Stimulated activated CD8-positive, alpha-beta memory T cell treated with anti-CD3 and anti-CD28 coated beads, Interleukin-7, amount 100 ng/mL, for 1 hour (primary cell): ENCODE measurements at places on chromosomes 11 and 22.

DNA sequence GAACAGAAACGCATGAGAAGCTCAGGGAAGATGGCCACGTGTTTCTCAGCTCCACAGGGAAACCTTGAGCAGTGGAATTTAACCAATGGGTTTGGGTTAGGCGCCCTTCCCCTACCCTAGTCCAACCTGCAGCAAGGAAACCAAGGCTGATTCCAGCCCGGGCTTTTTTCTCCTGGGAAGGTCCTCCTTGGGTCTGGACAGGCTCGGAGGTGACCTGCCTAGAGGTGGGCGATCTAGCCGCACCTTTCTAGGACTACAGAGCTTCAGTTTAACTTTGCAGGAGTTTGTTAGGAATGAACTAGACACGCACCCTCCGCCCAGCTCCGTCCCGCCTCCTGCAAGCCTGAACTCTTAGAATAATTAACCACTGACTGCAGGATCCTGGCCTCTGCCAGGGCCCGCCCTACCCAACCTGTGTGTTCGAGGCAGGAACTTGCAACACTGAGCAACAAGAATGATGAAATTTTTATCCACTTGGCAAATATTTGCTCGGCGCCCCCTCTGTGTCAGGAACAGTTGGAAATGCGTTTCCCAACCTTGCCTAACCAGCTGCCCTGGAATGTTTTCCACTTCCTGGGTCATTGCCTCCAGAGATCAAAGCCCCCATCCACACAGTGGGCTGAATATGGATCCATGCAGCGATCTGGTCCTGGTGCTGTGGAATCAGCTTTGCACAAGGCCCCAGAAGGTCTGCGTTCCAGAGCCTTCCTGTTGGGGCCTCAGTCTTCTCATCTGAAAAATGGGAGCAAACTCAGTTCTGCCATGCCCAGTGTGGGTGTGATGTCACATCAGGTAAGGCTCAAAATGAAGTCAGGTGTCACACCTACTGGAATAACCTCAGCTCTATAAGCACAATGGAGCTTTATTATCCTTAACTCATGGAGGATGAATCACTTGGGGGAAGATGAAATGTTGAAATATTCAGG is 13.3 kb downstream of the MPST start:
- no peak for DNase-seq

DNA sequence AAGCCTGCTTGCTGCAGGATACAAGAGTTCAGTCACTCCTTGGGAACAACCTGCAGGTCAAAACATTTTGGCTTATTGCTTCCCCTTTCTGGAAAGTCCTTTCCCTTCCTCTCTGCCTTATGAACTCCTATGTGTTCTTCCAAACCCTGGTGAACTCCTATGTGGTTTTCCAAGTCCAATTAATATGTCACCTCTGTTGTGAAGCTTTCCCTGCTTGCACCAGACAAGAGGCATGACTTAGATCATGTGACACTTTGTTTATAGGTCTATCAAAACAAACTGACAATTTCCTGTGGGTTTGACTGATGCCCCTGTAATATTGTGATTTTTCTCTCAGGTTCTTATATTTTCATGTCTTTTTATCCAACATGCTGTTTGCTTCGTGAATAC is 64.2 kb downstream of the ENDOD1 start:
- no peak for DNase-seq

DNA sequence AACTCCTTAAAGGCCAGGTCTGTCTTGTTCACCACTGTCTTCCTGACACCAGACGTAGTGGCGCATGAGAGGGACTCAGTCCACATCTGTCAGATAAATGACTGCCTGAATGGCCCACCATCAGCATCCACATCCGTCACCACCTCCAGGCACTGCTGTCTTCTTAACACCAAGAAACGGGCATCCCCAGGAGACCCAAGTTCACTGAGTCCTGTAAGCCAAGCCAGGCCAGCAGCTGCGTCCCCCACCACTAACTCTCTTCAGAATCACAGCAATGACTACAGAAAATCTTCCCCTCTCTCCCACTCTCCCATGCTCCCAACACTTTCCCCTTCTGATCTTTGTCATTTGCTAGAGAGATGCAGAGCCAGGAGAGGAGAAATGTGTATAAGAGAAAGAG is 47.3 kb upstream of the LRRC32 start:
- no peak for DNase-seq

DNA sequence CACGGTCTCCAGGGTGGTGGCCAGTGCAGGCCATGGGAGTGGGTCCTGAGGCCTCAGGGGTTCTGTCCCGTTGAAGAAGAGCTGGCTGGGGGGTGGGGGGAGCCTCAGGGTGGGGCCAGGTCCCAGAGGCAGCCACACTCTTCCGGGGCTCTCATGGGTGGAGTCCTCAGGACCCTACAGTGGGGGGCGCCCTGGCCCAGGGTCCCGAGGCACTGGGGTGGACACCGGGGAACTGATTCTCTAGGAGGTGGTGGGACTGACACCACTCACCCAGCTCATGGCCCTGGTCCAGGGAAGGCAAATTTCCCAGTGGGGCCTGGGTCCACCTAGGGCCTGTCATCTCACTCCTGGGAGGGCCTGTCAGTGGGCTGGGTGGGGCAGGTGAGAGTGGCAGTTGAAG is 12.8 kb downstream of the GGT5 start:
- no peak for DNase-seq

- DNase-seq: no peak
Observed at GRCh38 chr11:72430741-72431570, 3.4 kb downstream of the CLPB start.

GRCh38 chr11:110855191-110855590 is 143.0 kb upstream of the ARHGAP20 start:
- DNase-seq: no peak

DNA sequence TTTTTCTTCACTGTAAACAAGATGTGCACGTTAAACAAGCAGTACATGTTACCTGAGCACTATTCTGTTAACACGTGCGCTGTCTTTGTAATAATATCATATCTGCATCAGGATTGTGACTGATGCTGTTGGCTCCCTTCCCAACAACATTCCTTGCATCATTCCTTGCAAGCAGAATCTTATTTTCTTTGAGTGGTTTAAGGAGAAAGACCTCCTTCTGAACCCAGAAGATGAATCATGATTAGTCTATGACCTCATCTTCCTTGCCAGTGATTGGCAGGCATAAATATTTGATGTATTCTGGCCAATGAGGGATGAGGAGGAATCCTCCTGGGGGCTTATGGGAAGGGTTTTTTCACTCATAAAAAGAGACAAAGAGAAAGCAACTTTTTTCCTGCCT is 46.2 kb downstream of the C11orf71 start:
- DNase-seq: no peak

DNA sequence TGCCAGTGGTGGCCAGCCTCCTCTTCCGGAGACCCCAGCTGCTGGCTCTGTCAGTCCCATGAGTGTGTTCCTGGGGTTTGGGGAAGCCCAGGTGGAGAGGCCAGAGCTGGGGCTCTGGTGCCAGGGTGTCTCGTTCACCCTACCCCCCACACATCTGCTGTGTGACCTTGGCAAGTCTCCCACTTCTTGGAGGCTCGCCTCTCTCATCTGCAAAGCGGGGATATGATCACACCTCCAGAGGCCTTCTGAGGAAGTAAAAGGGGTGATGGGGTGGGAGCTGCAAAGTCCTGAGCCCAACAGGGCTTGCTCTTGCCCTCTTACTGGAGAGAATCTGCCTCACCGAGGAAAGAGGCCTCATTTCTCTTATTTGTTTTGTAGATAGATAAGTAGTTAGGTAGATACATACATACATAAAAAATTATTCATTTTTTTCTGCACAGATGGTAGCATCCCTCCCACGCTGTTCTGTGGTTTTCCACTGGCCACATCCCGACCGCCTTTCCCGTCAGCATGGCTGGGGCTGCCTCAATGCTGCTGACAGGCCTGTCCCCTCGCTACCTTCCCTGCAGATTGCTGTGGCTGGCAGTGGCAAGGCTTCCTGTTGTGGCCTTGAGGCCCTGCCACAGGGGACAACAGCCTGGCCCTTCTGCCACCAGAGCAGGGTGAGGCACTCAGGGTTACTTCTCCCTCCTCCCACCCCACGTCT is 23.9 kb downstream of the MYO7A start:
- peak; percentile 11 for DNase-seq

DNA sequence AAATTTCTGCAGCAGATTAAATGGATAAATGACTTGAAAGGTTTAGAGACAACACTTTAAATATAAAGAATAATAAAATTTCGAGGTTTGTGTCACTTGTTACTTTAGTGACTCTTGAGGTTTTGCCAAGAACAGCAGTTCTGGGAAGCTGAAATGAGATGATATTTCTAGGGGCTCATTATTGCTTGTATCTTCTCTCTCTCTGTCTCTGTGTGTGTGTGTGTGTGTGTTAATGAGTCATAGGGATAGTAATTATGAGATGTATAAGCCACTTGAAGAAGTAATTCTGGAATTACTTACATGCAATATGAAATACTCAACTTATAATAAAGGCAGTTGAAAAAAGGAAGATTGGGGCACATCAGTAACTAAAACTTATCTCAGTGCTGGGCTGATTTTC is 9.6 kb upstream of the OR10G7 start:
- DNase-seq: no peak

GRCh38 chr11:77110836-77111235 is 8.2 kb downstream of the OMP start:
- no peak for DNase-seq

DNA sequence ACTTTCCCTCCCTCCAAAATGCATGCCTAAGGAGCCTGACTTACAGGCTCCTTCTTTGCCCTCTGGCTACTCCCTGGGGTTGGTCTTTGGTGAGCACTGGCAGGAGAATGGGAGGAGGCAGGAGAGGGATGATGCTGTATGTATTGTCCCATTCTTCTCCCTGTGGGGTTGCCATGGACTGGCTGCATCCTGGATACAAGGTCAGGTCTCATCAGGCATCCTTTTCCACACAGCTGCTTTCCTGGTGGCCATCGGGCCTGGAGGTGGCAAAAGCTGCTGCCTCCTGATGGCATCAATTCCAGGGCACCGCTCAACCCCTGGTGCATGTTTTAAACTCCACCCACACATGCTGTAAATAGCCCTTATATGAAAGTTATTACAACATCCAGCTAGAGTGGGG is 257.2 kb downstream of the ETS1 start:
- DNase-seq: no peak

DNA sequence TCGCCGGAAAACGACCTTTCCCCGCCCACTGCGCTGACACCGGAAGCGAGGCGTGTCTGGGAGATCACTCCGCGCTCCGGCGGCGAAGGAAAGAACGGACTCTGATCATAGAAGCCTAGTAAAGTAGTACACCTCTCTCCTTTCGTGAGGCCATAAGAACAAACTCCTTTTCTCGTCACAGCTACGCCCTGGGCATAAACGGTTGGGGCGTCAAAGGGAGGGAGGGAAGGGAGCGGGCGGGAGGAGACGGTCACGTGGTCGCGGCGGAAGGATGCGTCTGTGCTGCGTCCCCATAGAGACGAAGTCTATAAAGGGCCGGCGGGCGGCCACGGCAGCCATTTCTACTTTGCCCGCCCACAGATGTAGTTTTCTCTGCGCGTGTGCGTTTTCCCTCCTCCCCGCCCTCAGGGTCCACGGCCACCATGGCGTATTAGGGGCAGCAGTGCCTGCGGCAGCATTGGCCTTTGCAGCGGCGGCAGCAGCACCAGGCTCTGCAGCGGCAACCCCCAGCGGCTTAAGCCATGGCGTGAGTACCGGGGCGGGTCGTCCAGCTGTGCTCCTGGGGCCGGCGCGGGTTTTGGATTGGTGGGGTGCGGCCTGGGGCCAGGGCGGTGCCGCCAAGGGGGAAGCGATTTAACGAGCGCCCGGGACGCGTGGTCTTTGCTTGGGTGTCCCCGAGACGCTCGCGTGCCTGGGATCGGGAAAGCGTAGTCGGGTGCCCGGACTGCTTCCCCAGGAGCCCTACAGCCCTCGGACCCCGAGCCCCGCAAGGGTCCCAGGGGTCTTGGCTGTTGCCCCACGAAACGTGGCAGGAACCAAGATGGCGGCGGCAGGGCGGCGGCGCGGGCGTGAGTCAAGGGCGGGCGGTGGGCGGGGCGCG is at the start of gene ATF4:
ATF4 (plus strand) TSS at position 337 of the 880 bp plus-strand sequence. CDS start 884 bp downstream, outside the sequence.
- peak; percentile 89 for DNase-seq

GRCh38 chr11:68411501-68411991 is 49.0 kb upstream of the PPP6R3 start:
- no peak for DNase-seq

GRCh38 chr11:15406851-15407351 is 292.2 kb downstream of the INSC start:
- DNase-seq: no peak
